ENCODE measurements at places on chromosomes 7 and 10.

- no peak for DNase-seq
Measured at GRCh38 chr10:131496351-131497052, 185.0 kb upstream of the TCERG1L start.

DNA sequence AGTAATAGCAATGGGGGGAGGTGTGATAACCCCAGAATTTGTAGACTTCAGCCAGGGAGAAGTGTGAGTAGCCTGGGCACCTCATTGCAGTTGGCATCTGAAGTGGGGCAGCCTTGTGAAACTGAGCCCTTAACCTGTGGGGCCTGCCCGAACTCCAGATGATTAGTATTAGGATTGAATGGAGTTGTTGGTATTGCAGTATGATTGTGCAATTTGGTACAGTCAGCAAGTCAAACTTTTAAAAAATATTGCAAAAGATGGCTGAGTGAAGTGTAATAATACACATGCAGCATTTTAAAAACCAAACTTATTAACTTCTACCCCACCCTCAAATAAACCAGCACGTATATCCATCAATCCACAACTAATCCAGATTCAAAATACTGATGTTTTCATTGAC is 9.3 kb downstream of the RBM33 start:
- peak; percentile 69 for DNase-seq

- DNase-seq, result peak; percentile 36
Measured at GRCh38 chr7:13874783-13875182, 114.7 kb downstream of the ETV1 start.

DNA sequence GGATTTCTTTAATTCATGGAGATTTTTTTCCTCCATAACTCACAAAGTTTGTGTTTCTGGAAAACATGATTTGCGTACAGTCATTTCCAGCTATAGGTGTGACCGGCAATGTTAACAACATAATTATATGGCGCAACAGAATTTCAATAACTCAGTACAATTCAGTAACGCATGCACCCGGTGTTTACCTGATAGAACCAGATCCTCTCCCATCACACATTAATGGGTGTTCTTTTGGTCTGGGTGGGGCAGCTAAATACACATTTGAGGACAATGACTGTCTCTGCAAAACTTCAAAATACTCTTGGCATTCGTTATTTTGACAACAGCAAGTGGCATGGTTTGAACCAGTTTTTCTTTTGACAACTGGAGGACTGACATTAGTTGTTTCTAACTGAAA is 102.3 kb downstream of the KLF6 start:
- no peak for DNase-seq

DNA sequence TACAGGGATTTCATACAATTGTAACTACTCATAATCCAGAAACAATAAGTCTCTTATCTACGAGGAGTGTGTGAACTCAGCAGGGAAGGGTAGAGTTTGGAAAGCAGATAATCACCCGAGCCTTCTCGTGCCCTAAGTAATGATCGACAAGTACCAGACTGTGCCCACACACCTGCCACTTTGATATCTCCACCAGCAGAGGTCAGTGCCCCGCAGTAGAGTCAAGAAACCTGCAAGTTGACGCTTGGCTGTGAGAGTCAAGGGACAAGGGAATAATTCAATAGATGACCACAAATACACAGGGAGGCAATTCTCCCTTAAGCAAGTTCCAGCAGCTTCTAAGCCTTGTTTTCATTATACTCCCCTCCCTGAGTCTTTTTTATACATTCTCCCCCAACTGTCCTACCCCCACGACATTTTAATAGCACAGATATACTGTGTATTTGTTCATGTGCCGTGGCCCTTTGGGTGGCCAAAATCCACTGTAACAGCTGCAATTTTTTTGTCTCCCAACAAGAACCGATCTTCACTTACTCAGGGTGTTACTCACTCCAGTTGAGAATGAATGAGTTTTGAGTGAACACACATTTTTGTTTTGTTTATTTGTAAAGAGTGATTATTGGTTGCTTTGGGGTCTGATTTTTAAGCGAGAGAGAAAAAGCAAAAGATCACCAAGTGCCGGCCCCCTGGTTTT is 106.9 kb upstream of the RHEB start:
- DNase-seq, result peak; percentile 29

GRCh38 chr7:2476298-2476697 is at the start of gene GRIFIN:
Gene GRIFIN (minus strand): TSS chr7:2476398. CDS start chr7:2476383, 15 bp downstream.
- no peak for DNase-seq

DNA sequence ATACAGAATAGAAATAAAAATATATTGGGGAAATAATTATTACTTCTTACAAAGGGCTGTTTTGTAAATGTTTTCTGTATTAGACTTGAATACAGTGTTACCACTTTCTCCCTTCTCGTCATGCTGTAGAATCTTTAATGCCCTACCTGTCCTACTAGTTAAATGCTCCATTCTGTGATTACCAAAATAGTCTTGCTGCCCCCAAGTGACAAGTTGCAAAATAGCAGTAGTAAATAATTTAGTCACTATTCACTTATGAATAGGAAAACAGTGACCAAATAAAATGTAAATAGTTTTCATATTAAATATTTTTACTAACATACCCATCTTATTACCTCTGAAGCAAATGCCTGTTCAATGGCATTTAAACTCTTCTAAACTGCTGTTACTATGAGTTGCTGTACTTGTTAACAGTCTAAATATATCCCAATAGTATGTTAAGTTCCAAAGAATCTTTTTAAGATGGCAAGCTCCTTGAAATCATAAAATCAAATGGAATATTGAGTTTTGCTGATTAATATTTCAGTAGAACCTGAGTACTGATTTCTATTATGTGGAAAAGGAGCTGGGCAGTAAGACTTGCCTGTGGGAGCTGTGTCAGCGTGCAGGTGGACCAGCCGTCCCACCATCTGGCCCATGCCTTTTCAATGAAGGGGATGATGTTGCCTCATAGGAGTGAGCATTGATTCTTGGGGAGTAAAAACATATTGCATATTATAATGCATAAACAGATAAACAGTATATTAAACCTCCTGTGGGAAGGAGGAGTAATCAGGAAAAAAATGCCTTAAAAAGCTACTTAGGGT is 18.1 kb upstream of the OIT3 start:
- peak; percentile 37 for DNase-seq

- no peak for DNase-seq
Measured at GRCh38 chr10:11536228-11536627, 75.2 kb downstream of the USP6NL start.

DNA sequence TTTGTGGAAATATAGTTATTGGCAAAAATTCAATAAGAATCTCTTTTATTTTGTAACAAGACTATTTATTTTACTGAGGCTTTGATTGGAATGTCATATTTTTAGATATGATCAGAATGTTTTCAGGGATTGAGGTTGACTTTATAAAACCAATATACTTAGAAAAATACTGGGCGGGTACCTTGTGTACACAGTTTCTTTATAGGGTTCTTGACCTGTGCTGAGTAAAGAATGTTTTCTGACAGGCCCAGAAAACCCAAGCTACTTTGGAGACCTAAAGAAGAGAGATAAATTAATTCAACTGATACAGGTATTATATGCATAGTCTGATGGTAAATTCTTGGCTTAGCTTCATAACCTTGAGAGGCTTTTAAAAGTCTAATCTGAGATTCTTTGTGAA is 23.9 kb upstream of the SPAM1 start:
- no peak for DNase-seq

DNA sequence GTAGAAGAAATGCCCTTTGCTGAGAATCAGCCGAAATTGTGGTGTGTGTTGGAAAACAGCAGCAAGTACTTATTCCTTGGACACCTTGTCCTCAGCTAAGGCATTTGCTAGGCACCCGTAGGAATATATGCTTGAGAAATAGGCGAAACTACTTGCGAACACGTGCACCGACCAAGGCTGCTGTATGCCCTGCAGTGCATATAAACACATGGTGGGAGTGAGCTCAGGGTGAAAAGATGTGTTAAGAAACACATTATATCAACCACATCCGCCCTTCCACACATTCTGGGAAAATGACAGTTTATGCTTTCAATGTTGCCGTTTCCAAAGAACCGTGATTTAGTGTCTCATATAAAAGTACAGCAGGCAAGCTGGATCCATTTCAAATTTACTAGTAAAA is 199.2 kb downstream of the JCAD start:
- peak; percentile 74 for DNase-seq

GRCh38 chr10:43079856-43080255 is 3.0 kb downstream of the RET start:
- no peak for DNase-seq

DNA sequence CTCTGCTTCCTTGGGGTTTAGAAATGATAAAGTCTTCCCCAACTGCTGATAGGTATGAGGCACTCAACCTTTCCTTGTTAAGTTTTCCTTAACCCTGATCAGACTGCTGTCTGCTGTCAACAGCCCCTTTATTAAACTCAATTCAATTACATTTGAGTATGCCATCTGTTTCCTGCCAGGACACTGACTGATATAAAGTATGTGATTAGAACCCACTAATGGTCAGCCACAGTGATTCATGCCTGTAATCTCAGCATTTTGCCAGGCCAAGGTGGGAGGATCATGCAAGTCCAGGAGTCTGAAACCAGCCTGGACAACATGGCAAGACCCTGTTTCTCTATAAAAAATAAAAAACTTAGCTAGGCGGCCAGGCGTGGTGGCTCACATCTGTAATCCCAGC is 18.1 kb downstream of the BAZ1B start:
- no peak for DNase-seq

DNA sequence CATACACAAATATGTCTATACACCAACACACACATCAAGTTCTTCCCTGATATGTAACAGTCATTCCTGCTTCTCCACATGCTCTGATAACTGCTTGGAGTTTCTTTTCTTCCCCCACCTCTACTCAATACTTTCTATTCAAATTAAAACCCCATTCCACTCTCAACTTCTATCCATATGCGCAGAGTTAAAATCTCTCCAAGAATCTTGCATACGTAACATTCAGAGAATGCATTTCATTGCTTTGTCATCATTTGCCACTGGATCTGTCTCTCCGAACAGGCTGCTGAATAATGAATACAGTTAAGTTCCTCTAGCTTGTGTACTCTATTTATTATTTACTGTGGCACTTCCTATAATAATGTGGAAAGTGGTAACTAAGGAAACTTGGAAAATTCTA is 68.8 kb downstream of the DGKB start:
- no peak for DNase-seq

DNA sequence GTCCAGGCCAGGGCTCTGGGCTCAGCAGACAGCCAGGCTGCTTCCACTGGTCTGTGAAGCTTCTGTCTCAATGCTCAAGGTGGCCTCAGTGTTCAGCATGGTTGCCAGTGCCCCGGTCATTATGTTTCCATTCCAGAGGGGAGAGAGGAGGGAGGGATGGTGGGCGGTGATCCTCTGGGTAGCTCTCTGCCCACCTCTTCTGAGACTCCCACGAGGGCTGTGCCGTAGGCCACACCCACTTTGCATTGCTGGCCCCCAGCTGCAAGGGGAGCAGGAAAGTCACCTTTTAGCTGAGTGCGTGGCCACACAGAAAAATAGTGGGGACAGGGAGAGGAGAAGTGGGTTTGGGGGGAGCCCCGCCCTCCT is 42.5 kb downstream of the FOXK1 start:
- DNase-seq, result no peak

GRCh38 chr7:26593896-26594295 is 270.5 kb downstream of the SKAP2 start:
- no peak for DNase-seq

Measured in HCEC 1CT (cell line).